ENCODE measurements at places on chromosomes 3 and 15.

DNA sequence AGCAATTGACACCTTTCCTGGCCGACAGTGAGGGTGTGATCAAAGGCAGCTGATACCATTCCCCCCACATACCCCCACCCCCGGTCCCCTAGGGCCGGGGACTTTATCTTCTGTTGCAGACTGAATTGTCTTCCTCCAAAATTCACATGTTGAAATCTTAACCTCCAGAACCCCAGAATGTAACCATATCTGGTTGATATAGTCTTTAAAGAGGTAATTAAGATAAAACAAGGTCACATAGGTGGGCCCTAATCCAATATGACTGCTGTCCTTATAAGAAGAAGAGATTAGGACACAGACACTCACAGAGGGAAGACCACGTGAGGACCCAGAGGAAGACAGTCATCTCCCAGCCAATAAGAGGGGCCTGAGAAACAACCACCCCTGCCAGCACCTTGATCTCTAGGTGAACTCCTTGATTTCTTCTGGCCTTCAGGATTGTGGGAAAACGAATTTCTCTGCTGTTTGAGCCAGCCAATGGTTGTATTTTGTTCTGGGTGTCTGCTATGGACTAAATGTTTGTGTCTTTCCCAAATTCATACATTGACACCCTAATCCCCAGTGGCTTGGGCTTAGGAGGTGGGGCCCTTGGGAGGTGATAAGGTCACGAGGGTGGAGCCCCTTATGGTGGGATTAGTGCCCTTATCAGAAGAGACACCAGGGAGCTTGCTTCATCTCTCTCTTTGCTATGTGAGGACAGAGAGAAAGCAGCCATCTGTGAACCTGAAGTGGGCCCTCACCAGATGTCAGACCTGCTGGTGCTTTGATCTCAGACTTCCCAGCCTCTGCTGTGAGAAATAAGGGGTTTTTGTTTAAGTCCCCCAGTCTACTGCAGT, 144.0 kb downstream of the CHSY1 start:
- DNase-seq, result no peak

DNA sequence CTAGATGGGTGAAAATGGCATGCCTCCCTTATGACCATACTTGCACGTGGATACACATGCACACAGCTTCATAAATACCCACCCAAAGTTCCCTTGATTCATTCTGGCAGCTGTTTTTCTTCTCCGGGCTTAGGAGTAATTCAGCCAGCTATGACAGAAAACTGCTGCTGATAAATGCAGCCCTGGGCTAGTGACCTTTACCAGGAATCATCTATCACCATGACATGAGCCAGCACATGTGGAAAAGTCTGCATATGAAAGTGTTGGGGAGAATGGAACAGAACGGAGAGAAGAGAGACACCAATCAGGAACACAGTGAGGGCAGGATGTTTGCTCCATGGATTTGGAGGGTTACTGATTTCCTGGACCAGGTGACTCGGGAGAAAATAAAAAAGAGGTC, 706.3 kb downstream of the PDCD6IP start:
- DNase-seq, result no peak

- no peak for DNase-seq
These were observed 429 bp upstream of the C3orf80 start for GRCh38 chr3:160224811-160225175.

GRCh38 chr15:58678683-58679082, 70.8 kb downstream of the ADAM10 start:
- no peak for DNase-seq

- DNase-seq, result no peak
These were observed 842.4 kb downstream of the TBL1XR1 start for GRCh38 chr3:176354843-176355242.

GRCh38 chr3:195356151-195357086, 85.5 kb upstream of the XXYLT1 start:
- no peak for DNase-seq

DNA sequence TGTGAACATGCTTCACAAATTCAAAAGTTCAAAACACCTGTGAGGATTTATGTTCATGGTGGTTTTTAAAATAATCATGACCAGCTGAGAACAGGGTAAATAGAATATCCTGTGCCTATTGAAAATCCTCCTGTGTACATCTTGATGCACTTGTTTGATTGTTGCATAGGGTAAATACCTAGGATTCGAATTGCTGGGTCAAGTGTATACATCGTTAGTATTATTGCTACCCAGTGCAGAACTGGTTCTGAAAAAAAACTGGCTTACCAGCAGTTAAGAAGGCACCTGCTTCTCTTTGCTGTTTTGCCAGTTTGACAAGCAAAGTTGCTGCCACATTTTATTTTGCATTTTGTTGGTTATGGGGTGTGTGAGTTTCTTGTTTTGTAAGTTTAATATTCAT, 272.6 kb downstream of the CLSTN2 start:
- no peak for DNase-seq

GRCh38 chr15:39131609-39132008, 449.3 kb upstream of the THBS1 start:
- DNase-seq, result no peak

DNA sequence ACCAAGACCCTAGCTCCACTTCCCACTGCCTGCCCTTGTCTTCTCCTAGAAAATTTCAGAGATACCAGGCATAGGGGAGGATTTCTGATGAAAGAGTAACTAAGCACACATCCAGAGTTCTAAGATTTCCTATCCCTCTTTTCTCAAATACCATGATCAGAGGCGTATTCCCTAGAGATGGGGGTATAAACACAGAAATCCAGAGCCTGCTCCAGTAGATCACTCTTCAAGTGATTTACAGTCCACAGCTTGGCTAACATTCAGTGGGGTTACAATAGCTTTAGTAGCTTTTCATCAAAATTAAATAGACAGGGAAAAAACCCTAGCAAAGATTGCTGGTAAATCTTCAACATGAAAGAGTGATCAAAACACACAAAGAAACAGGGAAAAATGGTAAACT, 800.7 kb upstream of the GRM7 start:
- DNase-seq, result no peak

DNA sequence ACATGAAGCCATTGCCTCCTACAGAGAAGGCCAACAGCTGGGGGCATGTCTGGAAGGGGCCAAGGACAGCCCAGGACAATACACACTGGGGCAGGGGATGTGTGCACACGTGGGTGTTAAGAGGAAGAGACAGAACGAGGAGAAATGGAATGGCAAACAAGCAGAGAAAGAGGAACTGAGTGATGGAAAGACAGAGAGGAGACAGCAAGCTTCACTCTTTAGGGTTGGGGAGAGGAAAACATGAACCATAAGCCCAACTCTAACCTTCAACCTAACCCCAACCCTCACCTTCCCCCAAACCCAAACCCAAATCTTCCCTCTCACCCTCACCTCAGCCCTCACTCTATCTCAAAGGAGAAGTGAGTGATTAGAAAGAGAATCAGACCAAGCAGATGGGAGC, 11.9 kb upstream of the PARL start:
- no peak for DNase-seq

- no peak for DNase-seq
These were observed 394.1 kb downstream of the OCA2 start for GRCh38 chr15:27705056-27705455.

- no peak for DNase-seq
These were observed 42.0 kb downstream of the RORA start for GRCh38 chr15:61186905-61187741.

DNA sequence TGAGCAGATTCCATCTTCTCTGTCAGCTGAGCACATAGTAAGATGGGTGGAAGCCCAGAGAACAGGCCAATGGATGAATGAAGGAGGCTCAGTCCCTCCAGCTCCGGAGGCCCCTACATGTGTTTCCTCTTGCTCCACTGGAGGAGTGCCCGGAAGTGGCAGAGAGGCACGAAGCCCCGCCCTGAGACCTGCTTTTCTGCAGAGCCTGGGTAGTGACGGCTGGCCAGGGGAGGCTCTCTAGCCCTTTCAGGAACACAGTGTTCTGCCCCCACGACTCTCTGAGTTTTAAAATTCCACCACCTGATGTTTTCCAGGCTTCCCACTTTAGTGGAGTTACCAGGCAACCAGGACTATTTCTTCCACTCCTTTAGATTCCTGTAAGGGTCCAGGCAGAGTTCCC, 149.4 kb upstream of the SLC6A11 start:
- no peak for DNase-seq

- DNase-seq, result no peak
These were observed 50.0 kb downstream of the SEMA3G start for GRCh38 chr3:52394751-52395502.

DNA sequence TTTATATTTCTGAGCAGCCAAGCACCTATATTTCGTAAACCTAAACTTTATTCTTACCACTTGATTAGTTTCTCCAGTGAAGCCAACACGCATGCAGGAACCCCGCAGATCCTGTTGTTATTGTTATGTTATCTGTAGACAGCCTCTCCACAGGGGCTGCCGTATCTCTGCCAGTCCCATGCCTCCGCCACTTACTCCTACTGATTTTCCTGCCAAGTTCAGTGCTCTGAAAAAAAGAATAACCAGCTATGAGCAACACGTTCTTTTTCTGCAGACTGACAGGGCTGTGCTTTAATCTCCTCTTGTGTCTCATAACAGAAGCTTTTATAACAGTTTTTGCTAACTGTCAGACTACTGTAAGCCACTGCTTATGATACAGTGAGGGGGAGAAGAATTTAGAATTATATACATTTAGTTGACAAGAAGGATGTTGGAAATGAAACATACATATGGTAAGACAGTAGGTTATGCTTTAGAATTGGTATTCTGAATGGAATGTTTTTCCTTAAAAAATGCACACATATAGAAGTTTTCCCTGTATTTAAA, 347.4 kb downstream of the SI start:
- DNase-seq, result no peak

- DNase-seq, result peak; percentile 40
These were observed 40.7 kb upstream of the CHST2 start for GRCh38 chr3:143078883-143079282.

- no peak for DNase-seq
These were observed 89.1 kb upstream of the CFAP20DC start for GRCh38 chr3:59138966-59139365.

DNA sequence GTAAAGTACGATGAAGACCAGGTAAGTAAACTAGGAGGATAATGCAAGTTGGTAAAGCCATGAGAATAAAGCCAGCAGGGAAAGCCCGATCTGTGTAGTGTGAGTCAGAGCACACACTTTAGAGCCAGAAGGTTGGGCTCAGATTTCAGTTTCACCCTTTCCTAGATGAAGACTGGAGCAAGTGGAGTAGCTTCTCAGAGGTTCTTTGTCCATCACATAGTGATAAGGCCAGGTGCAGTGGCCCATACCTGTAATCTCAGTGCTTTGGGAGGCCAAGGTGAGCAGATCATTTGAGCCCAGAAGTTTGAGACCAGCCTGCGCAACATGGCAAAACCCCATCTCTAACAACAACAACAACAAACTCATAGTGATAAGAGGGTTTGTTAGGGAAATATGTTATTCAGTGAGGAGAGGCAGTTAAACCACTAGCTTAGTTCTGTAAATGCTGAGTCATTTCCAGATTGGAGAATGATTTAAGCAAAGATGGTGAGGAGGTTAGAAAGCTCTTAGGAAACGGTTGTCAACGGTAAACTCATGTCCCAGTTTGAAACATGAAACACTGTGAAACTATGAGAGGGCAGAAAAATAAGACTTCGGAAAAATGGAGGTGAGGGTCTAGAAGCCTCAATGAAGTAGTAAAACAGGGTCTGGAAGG, 39.0 kb downstream of the IL12A start:
- peak; percentile 53 for DNase-seq

DNA sequence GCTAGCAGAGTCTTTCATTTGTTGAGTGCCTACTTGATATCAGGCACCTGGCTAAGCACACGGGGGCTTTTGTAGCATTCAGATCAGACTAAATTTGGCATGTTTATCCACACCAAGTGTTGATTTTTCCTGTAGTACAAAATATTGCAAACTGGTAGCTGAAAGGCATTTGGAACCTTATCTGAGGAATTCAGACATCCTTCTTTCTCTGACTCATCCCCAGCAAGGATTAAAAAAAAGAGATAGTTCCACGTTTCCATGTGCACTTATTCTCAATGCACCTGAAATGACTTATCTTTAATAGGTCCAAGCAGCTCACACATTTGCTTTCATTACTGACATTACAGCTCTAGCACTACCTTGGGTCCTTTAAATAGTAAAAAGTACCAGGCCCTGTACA, 786.0 kb upstream of the GRM7 start:
- DNase-seq, result no peak

DNA sequence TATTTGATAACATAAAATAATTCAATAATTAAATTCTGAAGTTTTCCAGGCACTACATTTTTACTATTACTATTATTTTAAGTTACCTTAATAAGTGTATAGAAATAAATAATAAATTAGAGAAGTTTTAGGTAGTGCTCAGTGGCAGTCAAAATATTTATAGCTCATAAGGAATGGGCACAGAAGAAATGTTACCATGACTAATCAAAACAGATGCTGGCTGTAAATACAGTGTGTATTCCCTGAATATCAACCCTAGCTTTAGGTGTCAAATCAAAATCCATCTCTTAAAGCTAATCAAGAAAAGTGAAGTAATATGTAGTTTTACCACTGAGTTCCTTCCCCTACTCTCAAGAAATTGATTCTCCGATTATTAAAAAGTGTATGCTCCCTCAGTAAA, 35.5 kb downstream of the ZBTB20 start:
- DNase-seq, result no peak

- DNase-seq, result no peak
These were observed 73.2 kb downstream of the MB21D2 start for GRCh38 chr3:192844486-192844765.

GRCh38 chr3:67781218-67781617, 126.8 kb upstream of the SUCLG2 start:
- no peak for DNase-seq

DNA sequence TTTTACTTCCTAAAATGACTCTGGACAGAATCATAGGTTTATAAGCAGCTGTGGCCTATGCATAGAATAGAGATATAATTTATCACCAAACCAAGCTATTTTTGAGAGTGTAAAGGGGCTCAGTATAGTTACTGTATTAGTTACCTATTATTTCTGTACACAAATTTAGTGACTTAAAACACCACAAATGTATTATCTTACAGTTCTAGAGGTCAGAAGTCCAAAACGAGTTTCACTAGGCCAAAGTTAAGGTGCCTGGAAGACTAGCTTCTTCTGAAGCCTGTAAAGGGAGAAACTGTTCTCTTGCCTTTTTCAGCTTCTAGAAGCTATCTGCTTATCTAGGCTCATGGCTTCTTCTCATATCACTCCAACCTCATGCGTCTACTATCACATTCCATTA, 30.1 kb downstream of the CCDC54 start:
- no peak for DNase-seq

DNA sequence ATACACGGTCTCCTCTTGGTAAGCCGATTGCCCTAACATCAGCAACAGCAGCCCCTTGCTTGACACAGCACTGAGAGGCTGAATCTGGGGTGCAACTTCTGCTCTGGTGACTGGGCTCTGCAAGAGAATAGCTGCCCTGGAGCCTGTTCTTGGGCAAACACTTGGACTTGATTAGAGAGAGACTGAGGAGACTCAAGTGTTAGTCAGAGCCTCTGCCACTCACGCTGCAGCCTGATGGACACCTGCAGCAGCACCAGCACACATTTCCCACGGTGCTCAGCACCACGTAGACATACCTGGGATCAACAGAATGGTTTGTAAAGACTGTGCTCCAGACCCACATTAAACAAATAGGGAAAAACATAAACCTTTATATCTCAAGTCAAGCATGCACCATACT, 35.8 kb upstream of the UMPS start:
- DNase-seq, result no peak

GRCh38 chr3:11995120-11995519, 9.1 kb upstream of the SYN2 start:
- DNase-seq, result no peak

- DNase-seq, result no peak
These were observed 86.6 kb downstream of the HMG20A start for GRCh38 chr15:77507143-77507897.

GRCh38 chr3:98971169-98971681, 69.7 kb upstream of the DCBLD2 start:
- no peak for DNase-seq

- peak; percentile 1 for DNase-seq
These were observed 49.4 kb downstream of the MYZAP start for GRCh38 chr15:57640930-57641682.

Measured in AG09309 (cell line).